ENCODE measurements at places on chromosomes 2 and 18.

- DNase-seq: no peak
Observed at GRCh38 chr2:231696004-231696367, 12.3 kb upstream of the PTMA start.

- no peak for DNase-seq
Observed at GRCh38 chr2:127155947-127156346, 49.0 kb upstream of the BIN1 start.

GRCh38 chr18:79953971-79954651, 2.7 kb upstream of the SLC66A2 start:
- DNase-seq: peak; percentile 18

- no peak for DNase-seq
Observed at GRCh38 chr2:178579006-178579405, 98.7 kb downstream of the PLEKHA3 start.

- DNase-seq: no peak
Observed at GRCh38 chr2:168208652-168209051, 38.7 kb downstream of the STK39 start.

- DNase-seq: no peak
Observed at GRCh38 chr2:190303647-190304046, 16.0 kb downstream of the HIBCH start.

GRCh38 chr18:48159816-48160215, 229.4 kb upstream of the SMAD2 start:
- no peak for DNase-seq

DNA sequence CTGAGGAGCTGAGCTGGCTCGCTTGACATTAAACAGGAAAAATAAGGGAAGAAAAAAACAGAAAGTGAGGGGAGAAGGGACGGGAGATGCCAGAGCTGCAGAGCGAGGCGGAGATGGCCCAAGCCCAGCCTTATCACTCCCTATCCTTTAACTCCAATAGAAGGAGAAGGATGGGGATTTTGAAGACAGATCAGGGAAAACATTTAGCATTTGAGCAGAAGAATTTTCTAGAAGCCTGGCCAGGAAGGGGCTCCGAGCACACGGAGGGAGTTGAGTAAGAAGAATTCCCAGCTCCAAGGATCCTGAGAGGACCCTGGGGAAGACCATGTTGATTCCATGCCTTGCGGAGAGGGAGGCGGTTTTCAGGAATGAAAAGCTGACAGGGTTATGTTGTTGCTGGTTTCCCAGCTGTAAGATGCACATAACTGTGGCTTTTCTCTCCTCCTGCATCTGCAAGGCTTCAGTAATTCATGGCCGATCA, 35.6 kb downstream of the TWIST2 start:
- DNase-seq: no peak

- no peak for DNase-seq
Observed at GRCh38 chr2:12035956-12036639, 289.7 kb downstream of the LPIN1 start.

DNA sequence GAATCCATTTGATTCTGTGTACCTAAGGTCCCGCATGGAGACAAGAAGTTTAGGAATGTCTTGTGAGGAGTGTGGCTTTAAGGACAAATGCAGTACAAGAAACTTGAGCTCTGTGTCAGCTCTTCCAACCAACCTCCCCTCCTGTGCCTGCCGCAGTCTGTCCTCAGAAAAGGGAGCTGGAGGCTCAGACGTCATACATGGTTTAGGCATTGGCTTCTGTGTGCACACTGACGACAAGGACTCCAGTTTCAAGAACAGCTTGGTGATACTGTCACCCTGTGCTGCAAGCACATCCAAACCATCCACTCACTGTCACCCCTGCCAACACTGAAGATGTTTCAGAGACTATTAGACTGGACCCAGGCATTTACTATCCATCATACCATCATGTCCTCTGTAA, 470.4 kb downstream of the IRS1 start:
- DNase-seq: no peak

- DNase-seq: no peak
Observed at GRCh38 chr2:156437272-156437930, 1.2 kb downstream of the GPD2 start.

DNA sequence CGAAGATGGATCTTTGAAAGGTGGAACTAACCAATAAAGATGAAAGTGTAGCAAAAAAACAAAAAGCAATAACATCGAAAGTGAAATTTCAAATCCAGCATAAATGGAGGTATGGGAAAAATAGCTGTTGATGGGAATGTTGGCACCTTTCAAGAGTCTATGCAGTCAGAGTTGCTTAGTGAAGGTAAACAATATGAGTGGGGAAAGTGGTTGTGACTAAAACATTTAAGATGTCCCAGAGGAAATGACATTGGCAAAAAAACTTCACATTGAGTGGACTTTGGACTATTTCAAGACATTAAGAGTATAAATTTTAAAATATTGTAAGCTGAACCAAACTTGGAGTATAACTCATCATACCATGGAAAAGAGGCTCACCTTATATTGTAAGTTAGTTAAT, 17.7 kb downstream of the ETAA1 start:
- no peak for DNase-seq

DNA sequence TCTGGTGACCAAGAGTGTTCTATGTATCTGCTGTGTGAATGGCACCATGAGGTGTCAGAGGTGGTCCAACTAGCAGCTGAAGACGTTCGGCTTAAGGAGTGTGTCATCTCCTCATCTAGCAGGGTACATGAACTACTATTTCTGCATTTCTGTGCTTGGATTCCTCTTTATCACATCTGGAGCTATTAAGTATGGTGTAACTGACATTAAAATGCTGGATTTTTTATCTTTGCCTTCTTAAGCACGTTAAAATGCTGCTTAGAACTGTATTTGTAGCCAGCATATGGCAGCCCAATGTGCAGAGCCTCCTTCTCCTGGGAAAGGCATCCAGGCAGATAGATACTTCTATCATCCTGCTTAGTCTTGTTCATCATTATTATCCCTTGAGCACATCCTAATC, 409.3 kb upstream of the MMADHC start:
- DNase-seq: no peak

DNA sequence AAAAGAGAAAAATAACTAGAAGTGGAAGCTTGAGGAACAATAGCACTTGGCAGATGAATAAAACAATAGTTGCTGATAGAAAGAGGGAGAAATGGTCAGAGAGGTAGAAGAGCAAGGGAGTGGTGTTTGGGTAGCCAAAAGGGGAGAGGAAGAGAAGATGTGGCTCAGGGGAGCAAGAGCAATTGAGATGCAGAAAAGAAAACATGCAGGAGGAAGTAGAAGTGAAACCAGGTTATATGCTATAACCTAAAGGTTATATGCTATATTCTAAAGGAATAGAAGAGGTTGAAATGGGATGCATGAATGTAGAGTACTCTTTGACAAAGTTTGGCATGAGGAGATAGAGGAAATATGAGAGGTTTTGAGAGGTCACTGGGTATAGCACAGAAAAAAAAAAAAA, 759.5 kb downstream of the SATB2 start:
- DNase-seq: no peak

DNA sequence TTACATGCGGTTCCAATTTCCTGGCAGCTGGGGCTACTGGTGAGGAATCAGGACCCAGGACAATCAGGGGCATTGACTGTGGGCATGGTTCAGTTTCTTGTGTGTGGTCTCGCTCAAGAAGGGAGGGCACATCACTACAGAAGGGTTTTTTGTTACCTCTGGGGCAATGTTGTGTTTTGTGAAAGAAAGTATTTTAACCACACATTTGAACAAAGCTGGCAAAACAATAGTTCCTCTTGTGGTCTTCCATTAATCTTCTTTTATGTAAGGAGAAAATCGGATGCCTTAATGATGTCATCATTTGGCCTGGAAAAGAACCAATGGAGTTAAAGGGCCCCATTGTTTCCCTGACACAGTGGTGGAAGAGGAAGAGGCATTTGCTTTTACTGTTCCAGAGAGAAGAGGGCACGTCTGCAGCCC, 197.4 kb downstream of the SH3BP4 start:
- DNase-seq: no peak

GRCh38 chr2:229852565-229852964, 69.2 kb downstream of the TRIP12 start:
- DNase-seq: no peak

GRCh38 chr18:9648431-9649163, 34.2 kb upstream of the PPP4R1 start:
- no peak for DNase-seq

DNA sequence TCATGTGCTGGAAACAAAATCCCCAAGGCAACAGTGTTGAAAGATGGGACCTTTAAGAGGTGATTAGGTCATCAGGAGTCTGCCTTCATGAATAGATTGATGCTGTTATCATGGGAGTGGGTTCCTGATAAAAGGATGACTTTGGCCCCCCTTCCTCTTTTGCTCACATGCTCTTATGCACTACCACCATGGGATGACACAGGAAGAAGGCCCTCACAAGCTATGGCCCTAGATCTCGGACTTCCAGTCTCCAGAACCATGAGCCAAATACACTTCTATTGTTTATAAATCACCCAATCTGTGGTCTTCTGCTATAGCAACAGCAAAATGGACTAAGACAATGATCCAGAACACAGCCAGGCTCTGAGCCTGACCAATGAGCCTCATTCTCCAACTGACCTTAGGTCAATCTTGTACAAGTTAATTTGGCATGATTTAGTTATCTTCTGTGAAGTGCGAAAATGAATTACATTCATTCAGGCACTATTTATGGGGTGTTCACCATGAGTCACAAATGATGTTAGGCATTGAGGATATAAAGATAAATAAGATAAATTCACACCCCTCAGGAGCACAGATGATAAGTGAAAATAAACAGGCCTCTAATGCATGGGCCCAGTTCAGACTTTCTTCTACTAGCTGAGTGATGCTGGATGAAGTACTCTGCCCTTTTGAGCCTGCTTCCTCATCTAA, 37.7 kb upstream of the NT5C1B start:
- DNase-seq: no peak

DNA sequence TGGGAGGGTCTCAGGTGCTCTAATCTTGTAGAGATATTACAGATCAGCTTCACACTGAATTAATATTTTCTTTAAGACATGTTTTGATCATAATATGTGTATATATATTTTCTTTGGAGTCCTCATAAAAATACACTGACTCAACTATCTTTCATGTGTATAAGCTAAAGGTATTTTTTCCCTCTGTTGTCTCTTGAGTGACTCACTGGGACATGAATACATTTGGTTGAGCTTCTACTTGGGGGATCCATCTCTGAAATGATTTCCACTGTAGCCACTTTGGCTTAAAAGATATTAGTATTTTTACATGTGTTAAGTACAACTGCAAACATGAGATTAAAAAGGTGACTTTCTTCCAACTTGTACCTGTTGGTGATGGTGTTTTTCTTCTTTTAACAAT, 140.8 kb downstream of the TTN start:
- no peak for DNase-seq

DNA sequence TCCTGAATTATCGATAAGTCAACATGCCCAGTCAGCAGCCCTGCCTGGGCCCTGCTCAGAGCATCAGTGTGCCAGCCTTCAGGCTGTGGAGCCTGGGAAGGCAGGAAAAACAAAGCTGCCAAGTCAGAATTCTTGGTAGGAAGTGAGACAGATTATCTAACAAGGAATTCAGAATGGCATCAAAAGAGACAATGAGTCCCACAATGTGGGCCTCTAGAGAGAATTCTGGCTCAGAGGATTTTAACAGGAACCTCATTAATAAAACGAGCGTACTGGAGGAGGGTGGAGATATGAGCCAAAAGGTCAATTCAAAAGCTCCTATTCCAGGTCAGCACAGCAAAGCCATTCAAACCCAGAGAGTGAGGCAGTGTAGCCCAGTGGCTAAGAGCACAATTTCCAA, 327.6 kb upstream of the MMADHC start:
- no peak for DNase-seq

GRCh38 chr2:174575124-174575776, 22.4 kb downstream of the WIPF1 start:
- no peak for DNase-seq

DNA sequence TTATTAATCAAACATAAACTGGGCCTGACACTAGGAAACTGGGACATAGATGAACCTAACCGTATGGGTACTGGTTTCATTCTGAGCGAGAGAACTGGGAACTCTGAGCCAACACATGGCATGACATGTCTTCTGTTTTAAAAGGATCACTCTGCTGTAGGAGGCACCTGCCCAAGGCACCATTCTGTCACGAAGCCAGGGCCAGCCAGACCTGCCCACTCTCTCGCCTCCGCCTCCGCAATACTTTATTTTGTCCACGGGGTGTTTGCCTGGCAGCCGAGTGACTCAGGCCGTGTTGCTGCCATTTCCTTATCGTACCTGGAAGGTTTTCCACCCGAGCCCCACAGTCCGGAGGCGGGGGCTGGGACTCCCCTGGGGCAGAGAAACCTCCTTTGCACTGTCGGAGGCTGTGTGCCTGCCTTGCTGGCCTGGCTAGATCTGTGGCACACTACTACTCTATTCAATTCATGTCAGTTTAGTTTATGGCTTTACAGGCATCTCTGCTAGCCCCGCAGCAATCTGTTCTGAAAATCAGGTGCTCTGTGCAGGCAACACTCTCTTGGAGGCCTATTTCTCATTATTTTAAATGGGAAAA, 120.4 kb upstream of the ACKR3 start:
- no peak for DNase-seq

- DNase-seq: no peak
Observed at GRCh38 chr2:225788571-225789094, 389.1 kb downstream of the NYAP2 start.
